Posterior cingulate gyrus (tissue), 11 donors: ENCODE measurements at places on chromosomes 13 and 19.

DNA sequence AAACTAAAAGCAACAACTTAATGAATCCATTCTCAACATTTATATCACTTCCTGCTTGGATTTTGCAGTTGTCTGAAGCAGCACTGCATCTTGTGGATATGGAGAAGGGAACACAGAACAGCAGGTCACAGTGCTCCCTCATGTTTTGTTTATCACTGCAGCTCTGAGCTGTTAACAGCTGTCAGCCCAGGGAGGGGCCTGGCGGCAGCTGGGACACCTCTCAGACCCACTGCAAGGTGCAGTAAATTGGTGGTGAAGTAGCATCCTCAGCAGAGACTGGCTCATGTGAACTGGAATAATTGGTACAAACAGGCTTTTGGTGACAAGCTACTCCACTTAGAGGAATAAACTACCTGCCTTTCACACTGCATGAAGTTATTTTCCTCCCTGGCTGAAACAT, 170.4 kb downstream of the LIG4 start:
- DNase-seq, result no peak

GRCh38 chr19:2039959-2040646, 10.9 kb downstream of the MKNK2 start:
- DNase-seq, result no peak

DNA sequence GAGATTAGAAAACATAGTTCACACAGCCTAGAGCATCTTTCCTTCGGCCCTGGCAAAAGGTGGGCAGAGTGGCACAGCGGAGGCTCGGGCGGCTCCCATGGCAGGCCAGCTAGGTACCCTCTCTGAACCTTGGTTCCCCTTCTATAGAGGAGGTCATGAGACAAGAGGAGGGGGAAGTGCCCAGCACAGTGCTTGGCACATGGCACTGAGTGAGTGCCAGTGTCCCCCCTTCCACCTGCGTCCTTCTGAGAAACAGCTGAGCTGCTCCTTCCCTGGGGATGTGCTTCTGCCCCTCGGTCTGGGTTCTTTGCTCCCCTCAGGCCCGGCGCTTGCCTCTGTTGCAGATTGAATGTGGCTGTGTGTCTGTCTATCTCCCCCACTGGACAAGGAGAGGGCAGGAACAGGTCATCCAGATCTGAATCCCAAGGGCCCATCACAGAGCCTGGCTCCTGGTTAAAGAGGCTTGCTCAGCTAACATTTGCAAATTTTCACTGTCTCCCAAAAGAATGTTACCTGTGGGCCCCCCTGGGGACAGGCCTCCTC, 165.6 kb downstream of the USP12 start:
- no peak for DNase-seq

GRCh38 chr13:51549050-51549449, 35.2 kb upstream of the WDFY2 start:
- DNase-seq, result no peak

DNA sequence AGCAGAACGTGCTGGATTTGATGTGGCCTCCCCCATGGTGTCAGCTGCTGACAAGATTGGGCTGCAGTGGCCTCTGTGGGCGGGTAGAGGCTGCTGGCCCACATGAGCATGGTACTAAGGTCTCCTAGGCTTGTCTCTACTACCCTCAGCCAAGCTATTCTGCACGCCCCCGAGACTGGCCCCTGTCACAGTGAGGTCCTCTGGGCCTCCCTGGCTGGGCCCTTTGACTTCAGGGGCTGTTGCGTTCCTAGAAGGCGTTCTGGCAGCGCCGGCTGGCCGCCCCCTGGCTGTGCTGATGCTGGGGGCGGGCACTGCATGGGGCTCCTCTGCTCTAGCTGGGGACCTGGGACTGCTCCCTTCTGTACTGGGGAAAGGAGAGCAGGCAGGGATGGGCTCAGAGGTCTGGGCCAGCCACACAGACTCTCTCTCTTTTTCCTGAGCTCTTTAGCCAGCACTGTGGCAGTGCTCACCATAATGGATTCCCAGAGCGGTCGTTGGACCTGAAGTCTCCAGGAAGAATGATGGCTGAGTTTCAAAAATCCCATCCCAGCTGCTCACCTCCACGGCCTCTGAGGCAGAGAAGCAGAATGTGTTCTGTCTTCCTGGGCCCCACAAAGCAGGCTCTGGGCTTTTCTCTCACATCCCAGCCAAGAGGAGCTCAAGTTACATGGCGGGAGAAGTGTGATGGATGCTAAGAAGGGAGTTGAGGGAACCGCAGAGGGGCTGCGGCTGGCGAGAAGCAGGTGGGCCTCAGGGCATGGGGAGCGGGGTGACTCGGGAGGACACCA, 32.3 kb downstream of the TSSK6 start:
- no peak for DNase-seq

DNA sequence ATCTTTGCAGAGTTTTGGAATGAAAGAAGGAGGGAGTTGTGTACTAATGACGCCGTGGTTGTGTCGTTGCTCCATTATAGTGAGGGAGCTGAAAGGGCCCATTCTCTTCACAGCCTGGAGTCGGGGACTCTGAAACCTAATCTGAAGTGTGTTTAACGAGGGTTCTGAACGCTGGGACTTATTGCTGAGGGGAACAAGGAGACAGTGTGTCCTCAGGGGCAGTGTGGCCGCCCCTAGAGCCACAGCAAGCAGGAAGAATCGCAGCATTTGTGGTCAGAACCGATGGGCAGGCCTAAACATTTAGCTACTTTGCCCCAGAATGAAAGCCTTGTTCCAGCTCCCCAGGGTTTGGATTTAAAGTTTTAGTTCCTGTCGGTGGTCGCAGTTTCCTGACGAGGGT, 156.4 kb upstream of the RNF113B start:
- DNase-seq, result no peak

DNA sequence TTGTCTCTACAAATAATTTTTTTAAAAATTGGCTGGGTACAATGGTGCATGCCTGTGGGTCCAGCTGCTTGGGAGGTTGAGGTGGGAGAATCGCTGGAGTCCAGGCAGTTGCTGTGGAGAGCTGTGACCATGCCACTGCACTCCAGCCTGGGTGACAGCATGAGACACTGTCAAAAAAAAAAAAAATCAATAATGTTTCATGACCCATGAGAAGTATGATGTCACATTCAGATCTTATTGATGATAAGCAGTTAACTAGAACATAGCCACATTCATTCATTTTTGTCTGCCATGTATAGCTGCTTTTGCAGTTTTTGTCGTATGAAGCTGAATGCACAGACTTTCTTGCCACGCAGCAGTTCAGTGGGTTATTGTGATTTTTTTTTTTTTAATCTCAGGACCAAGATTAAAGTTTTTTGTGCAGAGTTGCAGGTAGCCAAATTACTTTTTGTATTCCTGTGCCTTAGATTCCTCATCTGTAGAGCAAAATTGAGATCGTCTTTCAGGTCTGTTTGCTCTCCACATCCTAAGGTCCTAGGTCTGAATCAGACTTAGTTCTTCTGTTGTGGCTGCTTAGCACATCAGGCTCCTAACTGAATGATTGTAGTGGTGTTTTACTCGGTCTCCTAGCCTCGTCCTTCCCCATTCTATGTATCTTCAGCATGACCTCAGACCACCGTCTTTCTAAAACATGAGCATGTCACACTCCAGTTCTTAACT, 145.2 kb downstream of the GGACT start:
- no peak for DNase-seq

DNA sequence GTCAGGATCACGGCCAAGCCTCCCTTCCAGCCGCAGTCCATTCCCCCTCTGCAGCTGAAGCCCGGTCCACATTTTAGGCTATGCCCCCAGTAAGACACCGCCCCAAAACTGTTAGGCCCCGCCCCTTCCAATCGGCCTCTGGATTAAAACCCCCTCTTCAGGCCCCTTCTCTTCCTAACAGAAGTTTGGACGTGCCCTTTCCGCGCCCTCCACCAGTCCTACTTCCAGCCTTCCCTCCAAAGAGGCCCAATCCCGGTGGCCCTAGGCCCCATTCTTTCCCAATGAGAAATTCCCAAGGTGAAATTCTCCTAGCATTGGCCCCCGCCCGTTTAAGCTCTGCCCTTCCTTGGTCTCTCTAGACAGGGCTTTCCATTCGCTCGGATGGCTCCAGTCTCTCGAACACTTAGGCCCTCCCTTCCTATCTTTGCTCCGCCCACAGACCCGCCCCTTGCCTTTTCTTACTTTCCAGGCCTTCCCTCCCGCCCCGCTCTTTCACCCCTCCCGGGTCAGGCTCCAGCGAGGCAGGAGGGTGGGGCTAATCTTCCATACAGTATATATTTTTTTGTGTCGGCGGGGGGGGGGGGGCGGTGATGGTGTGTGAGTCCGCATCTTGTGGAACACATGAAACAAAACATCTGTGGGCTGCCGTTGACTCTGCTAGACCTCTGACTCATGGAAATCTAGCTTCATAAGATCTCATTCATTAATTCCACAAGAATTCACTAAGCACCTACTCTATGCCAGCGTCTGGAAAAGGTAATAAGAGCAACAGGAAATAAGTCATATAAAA, 13.6 kb downstream of the LTBP4 start:
- no peak for DNase-seq

DNA sequence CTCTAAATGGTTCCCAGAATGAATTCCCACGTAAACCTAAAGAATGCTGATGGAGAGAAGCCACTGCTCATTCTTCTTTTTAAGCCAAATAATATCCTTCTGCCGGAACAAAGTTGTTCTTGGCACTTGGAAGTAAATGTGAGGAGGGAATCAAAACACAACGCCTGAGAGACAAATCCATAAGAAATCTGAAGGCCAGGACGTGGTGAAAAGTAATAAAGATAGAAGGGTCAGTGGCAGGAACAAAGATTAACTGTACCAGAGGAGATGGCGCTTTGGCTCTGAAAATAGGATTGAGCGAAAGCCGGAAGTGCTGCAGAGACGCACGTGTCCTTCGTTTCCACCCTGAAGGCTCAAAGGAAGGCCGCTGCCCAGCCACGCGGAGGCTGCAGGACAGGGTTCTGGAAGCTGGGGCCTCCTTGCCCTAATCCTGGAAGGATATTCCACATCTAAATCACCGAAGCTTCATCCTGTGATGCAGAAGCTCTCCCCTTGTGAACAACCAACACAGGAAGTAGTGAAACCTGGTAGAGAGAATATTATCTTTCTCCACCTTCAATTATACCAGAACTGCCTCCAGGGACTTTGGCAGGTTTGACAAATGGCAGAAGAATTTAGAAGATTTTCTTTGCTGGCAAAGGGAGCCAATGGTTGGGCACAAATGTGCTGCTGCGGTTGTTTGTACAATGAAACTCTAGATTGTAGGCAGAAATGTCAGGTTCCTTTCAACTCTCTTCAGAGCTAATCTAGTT, 214.6 kb upstream of the SERP2 start:
- DNase-seq, result no peak

GRCh38 chr19:7540761-7541474, 5.4 kb downstream of the PNPLA6 start:
- no peak for DNase-seq

- no peak for DNase-seq
These were observed 764 bp downstream of the UPF1 start for GRCh38 chr19:18832306-18833140.

DNA sequence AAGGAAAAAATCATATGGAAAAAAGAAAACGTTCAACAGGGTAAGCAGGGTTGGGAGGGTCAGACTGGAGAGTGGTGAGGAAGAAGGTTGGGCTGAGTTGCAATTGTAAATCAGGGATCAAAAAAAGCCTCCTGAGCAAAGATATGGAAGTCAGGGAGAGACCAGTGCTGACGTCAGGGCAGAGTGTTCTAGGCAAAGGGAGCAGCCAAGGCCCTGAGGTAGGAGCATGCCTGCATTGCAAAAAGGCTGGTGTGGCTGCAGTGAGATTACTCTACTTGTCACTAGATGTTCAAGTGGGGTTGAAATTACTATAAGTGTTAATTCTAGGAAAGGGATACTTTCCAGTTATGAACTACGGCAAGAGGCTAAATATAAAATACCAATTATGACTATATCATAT, 562.0 kb downstream of the MYO16 start:
- DNase-seq, result no peak

DNA sequence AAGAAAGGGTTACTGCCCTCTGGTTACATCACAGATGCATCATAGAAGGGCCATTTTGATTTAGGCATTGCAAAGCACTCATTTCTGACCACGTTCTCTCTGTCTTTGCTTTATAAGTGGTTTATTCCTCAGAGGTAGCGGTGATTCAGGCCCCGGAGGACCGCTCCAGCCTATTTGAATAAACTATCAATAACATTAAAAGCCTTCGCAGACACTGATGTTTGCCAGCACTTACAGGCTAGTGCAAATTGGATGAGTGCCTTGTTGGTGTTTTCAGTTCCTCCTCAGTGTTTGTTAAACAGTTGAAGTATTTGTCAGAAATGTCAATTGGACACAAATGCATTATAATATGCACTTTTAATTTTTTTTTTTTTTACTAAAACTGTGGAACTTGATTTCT, 120.2 kb downstream of the RXFP2 start:
- no peak for DNase-seq

- no peak for DNase-seq
These were observed at the start of gene SCEL for GRCh38 chr13:77535448-77535847. Gene SCEL, plus strand, starts transcription at chr13:77535706. Its CDS starts 20,170 bp downstream, at chr13:77555876.

- DNase-seq, result no peak
These were observed 32.2 kb upstream of the USP12 start for GRCh38 chr13:27203854-27204253.

- DNase-seq, result no peak
These were observed 517.2 kb upstream of the SPRY2 start for GRCh38 chr13:80858131-80858530.

DNA sequence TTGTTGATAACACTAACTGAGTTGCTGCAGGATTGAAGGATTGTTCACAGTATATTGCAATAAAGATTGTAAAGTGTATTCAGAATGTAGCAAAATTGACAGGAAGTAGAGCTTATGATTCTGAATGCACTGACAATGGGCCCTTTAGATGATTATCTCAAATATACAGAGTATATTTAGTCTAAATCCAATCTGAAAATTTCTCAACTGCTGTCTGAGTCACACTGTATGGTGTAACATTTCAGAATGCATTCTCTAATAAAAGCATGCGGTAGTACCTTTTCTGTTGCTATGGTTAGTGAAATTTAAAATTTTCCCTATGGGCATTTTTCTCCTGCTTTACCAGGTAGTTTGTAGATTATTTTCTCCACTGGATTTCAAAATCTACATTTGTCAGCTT, 365.2 kb downstream of the PCDH17 start:
- no peak for DNase-seq

DNA sequence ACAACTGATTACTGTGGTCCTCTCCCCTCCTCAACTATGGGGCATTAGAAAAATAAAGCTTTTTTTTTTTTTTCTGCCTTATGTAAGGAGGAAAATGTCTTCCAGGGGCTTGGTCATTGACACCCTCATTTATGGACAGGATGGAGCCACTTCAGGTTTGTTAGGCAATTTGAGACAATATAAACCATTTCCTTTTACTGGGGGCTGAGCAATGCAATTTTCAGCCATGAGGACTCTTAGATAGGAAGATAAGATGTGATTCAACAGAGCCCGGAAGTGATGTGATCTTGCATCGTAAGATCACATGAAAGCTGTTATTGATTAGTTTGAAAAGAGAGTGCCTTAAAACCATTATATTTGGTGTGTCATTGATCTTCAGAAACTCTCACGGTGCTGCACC, 210.8 kb downstream of the OXGR1 start:
- DNase-seq, result no peak

DNA sequence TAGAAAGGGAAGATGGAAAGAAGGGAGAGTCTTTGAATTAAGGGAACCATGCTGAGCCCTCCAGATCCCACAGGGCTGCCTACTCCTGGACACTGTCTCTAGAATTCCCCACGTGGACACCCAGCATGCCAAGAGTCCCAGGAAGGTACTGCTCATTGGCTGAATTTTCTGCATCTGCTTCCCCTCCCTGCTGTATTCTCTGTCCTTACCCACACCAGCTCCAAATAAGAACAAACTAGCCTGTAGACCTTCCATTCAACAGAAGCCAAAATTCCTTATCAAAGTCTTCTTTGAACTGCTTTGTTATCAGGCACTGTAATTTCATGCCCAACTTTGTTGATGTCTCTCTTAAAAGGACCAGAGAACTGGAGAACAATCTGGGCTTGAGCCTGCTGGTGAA, 305.9 kb upstream of the ARGLU1 start:
- no peak for DNase-seq

GRCh38 chr13:49615836-49616675, 12.3 kb upstream of the ARL11 start:
- DNase-seq, result no peak
